Stimulated activated CD4-positive, alpha-beta T cell treated with anti-CD3 and anti-CD28 coated beads, Interleukin-12 subunit alpha, Interleukin-12 subunit beta, amount 100 ng/mL, for 4 hours (primary cell): ENCODE measurements at places on chromosomes 7 and 10.

DNA sequence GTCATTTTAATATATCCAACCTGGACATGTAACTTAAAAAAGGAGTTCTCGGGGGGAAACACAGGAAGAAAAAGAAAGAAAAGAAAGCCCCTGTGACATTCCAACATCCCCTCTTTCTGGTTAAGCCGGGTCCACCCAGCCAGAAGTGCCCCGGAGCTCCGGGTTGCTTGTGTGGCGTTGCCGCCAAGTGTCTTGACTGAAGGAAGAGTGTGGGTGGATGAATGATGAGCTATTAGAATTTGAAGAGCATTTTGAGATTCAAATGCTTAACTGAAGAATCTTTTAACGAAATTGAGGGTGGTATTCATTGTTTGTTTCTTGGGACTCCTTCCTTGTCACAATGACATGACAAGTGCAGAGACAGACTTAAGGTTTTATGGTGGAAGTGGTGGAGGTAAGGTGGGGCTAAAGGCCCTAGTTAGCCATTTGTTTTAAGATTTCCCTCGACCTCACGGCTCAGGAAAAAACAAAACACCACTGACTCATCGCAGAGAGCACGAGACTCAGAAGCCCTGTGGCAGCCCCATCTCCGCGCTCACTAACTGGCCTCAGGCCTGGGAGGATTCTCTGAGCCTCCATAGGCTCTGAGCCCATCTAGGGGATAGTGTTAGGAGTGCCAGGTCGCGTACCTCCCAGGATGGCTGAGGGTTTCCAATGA lies 1.8 kb upstream of the GLI3 start:
- no peak for DNase-seq

- no peak for DNase-seq
Measured at GRCh38 chr7:17622451-17622850, 317.8 kb downstream of the SNX13 start.

DNA sequence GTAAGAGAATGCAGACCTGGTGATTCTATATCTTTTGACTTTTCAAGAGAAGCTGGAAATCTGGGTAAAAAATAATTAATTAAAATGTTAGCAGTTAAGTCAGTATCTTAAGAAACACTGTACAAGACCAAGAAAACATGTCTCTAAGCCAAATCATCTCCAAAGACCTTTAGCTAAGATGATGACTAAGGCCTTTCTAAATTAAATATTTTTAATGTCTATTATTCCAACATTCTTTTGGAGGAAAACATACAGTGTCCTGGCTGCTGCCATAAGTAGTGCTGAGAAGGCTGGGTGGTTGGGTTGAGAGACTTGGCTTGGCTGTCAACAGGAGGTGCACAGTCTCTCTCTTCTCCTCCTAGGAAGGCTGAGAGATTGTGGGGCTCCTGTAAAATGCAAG lies 20.3 kb downstream of the STARD3NL start:
- DNase-seq = no peak

DNA sequence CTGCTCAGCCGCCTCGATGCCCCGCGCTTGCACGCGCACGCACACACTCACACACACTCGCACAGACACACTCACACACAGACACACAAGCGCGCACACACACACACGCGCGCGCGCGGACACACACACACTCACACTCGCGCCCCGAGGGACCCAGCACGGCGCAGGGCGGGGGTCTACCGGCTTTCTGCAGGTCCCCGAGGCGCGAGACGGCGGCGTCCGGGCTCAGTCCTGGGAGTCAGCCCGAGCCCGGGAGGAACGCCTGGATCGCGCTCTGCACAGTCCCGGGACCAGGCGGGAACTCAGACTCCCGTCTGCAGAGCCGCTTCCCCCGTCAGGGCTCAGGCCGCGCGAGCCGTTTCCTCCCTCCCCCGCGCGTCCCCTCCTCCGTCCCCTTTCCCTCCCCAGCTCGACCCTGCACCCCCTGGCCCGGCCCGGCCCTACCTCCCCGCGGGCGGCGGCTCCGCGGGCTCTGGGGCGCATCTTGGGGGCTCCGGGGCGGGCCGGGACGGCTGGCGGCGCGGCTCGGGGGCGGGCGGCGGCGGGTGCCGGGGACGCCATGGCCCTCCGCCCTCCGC lies 464 bp downstream of the DENND2A start:
- peak; percentile 7 for DNase-seq

GRCh38 chr7:115056019-115056418 lies 134.1 kb downstream of the MDFIC start:
- no peak for DNase-seq

DNA sequence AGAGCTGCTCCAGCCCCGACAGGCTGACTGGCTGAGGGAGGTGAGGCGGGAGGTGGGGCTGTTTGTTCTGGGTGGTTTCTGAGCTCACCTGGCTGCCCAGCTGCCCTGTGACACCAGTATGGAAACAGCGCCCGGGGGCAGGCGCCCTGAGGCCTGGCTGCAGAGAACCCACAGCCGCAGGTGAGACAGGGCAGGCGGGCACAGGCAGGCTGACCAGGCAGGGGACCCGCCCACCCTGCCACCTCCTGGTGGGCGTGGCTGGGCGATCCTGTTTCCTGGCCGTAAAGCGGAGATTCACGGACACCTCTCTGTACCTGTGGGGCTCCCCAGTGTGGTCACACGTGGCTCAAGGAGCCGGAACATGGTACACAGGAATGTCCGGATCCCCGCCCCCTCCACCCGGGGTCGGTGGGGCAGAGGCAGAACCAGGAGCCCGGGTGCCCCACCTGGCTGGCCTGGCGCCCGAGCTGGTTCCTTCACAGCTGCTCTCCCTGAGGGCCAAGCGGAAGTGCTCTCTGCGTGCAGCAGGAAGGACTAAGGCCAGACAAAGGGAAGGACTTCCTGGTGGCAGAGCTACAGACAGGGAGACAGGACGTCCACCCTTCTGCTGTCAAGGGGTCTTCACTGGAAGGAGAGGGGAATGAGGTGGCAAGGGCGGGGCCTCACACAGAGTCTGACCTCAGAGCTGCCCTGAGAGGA lies 3.9 kb downstream of the MICALL2 start:
- DNase-seq = no peak

GRCh38 chr10:62231805-62232204 lies 36.8 kb downstream of the RTKN2 start:
- DNase-seq = no peak

GRCh38 chr7:149310990-149311573 lies 49.1 kb downstream of the ZNF783 start:
- DNase-seq = no peak

GRCh38 chr7:23742051-23742450 lies 32.0 kb downstream of the STK31 start:
- no peak for DNase-seq

GRCh38 chr7:100891568-100892247 lies 2.2 kb upstream of the UFSP1 start:
- no peak for DNase-seq

DNA sequence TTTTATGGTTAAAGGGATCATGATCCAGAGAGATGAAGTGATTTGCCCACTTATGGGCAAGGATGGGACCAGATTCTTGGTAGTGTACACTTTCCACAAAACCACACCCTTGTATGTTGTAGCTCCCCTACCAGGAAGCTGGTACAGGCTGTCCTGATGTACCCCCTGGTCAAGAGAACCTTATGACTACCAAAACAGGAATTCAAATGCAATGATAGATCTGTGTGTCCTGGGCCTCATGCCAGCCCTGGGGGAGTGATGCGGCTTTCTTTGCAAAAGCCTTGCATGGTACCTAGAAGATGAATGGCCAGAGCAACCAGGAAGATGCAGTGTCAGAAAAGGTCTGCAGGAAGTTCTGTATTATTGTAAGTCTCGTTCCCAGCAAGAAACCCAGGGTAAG lies 94.9 kb upstream of the AGK start:
- no peak for DNase-seq

DNA sequence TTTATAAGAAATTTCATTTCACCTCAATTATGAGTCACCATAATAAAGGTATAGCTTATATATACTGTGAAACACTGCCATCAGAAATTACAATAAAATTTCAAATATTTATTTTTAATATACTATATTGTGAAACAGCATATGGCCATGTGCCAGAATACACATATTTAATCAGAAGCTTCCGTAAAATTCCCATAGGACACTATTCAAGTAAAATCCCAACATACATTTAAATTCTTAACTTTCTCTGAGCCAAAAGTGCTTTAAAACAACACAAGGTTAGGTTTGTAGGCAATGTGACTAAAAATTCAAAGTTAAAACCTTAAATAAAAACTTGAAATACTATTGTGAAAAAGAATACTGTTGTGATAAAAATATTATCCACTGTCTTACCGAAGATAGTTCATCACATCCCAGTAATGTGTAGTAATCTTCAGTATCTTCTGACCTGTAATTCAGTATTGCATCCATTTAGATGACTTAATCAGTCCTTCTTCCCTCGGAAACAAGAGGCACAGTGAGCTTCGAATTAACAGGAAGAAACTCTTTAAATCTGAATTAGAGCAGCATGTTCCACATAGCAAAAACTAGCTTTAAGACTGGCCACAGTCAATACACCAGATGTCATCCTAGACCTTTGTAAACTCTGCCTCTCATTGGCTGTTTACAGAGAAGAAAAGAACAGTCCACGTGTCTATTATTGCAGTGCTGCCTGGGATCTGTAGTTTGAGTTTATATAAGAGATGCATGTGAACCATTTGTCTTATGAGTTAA lies at the start of gene DNAJC12:
TSS of gene DNAJC12 (minus strand) at position 648 of the 774 bp plus-strand sequence. CDS start at position 471, 177 bp downstream.
- no peak for DNase-seq

DNA sequence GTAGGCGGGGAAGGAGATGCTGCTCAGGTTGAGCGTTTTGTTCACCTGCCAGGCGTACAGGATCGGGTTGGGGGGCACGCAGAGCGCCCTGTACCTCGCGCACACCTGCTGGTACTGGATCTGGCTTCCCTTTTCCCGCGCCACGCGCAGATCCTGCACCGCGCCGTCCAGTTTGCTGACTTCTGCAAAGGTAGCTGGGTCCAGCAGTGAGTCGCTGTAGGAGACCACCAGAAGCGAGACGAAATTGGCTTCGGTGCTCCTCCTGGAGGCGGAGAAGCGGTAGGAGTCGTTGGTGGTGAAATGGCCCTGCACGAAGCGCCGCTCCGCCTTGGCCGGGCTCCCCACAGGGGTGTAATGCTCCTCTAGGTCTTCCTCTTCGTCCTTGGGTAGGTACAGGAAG lies 90.7 kb upstream of the RAB18 start:
- no peak for DNase-seq

- DNase-seq = no peak
Measured at GRCh38 chr7:128098629-128099028, 67.4 kb upstream of the LRRC4 start.

- no peak for DNase-seq
Measured at GRCh38 chr10:368579-369220, 233.4 kb downstream of the ZMYND11 start.

GRCh38 chr10:35211390-35211789 lies 84.7 kb downstream of the CREM start:
- DNase-seq = no peak

DNA sequence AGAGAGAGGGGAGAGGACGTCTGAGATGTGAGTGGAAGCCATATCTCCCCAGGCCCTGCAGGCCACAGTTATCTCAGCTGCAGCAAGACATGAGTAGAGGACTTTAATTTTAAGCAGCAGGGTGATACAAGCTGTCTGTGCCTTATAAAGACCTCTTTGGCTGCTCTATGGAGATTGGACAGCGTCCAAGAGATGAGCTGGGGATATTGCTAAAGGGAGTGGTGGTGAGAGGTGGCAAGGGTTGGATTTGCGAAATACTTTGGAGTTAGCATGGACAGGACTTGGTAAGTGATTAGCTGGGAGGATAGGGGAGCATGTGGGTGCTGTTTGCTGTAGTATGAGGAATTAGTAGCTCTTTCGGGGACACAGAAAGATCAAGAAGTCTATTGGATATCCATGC lies 191.8 kb downstream of the CACNB2 start:
- no peak for DNase-seq

DNA sequence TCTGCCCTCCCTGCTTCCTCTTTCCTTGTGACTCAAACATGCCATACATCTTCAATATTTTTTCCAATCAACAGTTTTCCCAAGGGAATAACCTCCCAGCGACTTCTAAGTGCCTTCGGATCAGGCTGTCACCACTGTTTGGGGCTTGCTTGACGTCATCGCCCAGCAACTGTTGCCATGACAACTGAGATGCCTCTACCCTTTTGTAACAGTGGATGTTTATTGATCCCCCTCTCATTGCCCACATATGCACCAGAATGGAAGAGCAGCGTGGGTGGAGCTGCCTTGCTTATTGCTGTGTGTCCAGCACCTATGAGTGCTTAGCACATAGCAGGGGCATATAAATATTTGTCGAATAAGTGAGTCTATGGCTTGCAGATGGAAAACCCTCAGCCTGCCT lies 14.4 kb downstream of the FFAR4 start:
- DNase-seq = no peak

GRCh38 chr7:90455163-90456030 lies 14.0 kb upstream of the PTTG1IP2 start:
- no peak for DNase-seq

DNA sequence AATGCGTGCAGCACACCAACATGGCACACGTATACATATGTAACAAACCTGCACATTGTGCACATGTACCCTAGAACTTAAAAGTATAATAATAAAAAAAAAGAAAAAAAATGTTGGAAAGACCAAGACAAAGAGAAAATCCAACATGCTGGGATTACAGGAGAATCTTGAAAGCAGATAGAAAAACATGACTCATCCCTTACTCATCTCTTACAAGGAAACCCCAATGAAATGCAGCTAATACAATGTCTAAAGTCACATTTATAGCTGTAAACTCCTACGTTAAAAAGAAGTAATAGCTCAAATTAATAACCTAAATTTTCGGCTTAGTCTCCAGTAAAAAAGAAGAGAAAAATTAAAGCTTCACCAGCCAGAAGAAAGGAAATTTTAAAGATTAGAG lies 47.5 kb upstream of the DGKB start:
- DNase-seq = no peak

GRCh38 chr7:1117321-1117928 lies 29.5 kb downstream of the GPER1 start:
- DNase-seq = no peak

- no peak for DNase-seq
Measured at GRCh38 chr10:69665474-69666320, 35.6 kb downstream of the FAM241B start.

GRCh38 chr7:44071726-44072363 lies 6.5 kb upstream of the PGAM2 start:
- no peak for DNase-seq

DNA sequence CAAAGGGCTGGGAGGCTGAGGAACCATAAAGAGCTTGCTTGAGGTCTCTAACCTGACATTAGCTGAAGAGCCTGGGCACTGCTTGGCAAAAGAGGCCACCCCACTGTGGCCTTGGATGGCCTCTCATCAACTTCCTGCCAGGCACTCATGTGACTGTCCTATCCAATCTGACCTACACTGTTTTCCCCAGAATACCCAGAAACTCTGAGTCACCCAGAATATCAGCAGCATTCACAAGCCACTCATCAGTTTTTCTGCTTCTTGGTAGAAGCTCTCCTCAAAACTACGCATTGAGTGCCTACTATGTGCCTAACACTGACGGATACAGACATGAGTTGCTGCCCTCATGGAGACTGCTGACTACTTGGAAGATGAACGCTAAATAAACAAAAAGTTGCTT lies 4.1 kb upstream of the NT5C2 start:
- DNase-seq = no peak

GRCh38 chr7:100147278-100147677 lies 1.4 kb upstream of the LAMTOR4 start:
- no peak for DNase-seq

- DNase-seq = no peak
Measured at GRCh38 chr10:74104480-74104879, 46.1 kb downstream of the AP3M1 start.

GRCh38 chr10:77926566-77927401 lies at the start of gene DLG5:
TSS of gene DLG5 (minus strand) at chr10:77926755. CDS start at chr10:77926520, 235 bp downstream.
- DNase-seq = no peak

- no peak for DNase-seq
Measured at GRCh38 chr7:141161550-141162535, 88.0 kb downstream of the TMEM178B start.
